ENCODE measurements at places on chromosomes 7 and 10.

GRCh38 chr7:107372298-107372697, 97.6 kb upstream of the GPR22 start:
- DNase-seq = no peak

- DNase-seq = no peak
Observed at GRCh38 chr10:120314442-120314841, 142.6 kb upstream of the PLPP4 start.

DNA sequence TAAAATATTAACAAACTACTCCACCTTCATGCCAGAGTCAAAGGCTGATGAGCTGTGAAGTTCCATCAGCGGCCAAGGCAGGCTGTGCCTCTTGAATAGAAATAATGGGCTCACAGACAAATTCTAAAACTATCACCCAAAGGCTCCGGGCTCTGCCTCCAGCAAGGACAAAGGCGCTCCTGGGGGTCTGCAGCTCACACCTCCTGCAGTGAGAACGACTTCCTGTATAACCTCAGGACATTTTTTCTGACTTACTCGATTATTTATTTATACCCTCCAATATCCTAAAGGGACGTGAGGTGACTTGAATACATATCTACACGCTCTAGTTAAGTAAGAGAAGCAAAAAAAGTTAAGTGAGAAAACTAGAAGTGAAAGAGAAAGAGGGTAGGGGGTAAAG, 500.7 kb downstream of the CCSER2 start:
- no peak for DNase-seq

- DNase-seq = no peak
Observed at GRCh38 chr7:45978010-45978681, 57.1 kb upstream of the IGFBP3 start.

- DNase-seq = no peak
Observed at GRCh38 chr10:115762029-115762428, 511.0 kb downstream of the GFRA1 start.

DNA sequence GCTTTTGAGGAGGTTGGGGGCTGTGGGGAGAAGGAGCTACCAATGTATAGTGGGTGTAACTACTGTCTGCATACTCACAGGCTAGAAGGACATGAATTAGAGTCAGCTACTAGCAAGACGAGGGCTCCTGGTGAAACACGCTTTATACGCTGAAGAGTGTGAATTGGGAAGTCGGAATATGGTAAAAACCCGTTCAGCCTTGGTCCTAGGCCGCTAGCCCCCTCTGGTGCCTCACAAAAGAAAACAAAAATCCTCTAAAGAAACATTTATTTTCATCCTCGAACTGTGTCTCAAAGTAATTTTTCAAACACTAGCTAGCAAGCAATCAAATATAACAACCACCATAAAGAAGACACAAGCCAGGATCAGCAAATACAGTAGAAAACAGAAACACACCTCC, 338.1 kb upstream of the SEMA3C start:
- DNase-seq = peak; percentile 7

- DNase-seq = peak; percentile 90
Observed at GRCh38 chr7:95511716-95512260, 26.0 kb downstream of the ASB4 start.

DNA sequence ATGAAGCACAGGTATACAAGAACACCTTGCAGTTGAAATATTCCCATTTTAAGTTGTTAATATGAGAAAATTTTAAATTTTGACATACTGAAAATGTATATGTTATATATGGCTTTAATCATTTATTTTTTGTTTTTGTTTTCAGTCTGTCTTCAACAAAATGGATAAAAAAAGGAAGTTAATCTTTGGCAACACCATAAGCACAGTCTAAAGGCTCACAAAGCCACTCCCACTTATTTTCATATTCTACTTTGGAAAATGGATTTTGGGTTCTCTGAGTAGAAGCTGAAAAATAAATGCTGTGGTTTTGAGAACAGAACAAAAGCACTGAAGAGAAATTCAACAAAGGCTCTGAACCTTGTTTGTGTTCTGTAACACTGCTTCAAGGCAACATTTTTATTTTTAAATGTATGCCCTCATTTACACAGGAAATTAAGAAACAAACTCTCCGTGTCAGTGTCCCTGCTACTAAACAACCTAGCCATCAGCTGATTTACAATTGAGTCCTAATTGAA, 81.3 kb upstream of the LRRN3 start:
- DNase-seq = no peak

DNA sequence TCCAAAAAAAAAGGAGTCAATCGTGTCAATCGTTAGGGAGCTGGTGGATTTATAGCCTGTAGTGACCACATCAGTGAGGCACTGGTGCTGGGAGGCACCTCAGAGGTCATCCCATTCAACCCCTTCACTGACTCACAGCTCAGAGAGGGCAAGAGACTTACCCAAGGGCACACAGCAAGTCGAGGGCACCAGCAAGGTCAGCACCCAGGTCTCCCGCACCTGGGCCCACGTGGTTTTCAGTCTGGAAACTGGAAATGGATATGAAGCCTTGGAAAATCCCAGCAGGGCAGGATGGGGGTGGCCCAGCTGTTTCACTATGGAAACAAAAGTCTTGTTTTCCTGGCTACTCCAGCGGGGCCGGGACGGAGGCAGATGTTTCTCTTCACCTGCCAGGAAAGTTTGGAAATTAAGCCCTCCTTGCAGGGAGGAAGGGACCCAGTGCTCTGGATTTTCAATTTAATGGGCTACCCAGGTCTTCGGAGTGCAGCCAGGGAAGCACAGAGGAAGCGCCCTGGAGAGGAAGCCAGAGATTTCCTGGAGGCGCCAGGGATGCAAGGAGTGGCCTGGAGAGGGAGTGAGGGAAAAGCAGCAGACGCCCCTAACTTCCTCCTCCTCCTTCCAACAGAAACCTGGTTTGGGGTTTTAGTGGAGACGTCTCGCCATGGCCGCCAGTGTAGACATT, 157.2 kb upstream of the TNRC18 start:
- no peak for DNase-seq

DNA sequence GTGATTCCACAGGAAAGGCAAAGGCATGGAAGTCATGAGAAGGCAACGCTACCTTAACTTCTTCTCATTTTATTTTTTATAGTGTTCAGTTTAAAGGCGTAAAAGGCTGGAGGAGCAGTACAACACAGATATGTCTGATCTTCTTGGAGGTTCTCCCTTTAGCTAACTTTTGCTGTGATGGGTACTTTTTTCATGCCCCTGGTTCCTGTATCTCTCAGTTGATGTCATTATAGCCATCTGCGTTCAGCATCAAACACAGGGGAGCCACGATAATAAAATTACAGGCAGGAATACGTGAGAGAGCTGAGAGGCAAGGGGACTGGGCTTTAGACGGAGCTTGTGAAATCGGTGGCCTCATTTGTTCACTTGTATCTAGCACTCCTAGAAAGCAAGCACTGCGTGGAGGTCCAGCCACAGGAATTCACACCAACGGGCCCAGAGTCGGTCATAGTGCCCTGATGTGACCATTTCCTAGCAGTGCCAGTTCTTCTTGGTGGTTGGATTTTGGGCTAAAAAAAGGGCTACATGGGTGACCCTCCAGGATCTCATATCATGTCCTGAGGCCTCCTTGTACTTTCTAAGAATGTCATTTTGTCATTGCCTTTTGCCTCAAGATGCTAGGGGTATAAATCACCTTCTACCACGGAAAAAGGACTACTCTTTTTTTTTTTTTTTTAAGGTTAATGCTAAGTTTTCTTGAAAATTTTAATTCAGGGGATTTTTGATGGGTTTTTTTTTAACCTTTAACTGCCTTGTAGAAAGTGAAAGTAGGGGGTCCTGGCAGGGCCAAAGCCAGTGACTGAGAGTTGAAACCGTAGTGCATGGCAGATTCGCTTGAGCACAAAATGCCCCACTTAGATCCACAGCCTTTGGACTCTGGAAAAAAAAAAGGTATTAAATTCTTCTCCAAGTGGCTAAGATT, 191.5 kb downstream of the CELF2 start:
- DNase-seq = no peak
